ENCODE measurements at places on chromosomes 4 and X.

DNA sequence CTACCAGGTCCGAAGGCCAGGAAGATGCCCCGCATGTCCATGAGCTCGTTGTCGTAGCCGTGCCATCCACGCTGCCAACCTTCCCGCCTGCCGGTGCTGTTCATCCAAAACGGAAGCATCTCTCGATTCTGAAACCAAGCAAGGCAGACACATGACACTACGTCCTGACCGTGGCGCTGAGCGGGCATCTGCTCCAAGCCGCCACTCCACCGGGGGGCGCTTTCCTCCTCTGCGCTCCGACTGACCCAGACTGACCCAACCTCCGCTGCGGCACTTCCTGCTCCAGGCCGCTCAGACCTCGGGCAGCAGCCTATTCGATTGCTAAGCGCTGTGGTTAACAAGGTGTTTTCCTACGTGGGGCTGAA is 120.5 kb downstream of the ENPP6 start:
- no peak for DNase-seq

- no peak for DNase-seq
Measured at GRCh38 chr4:130233377-130234047, 1137.6 kb downstream of the C4orf33 start.

- DNase-seq, result no peak
Measured at GRCh38 chr4:169274033-169274432, 3.3 kb upstream of the SH3RF1 start.

- DNase-seq, result no peak
Measured at GRCh38 chr4:139736274-139736660, 70.6 kb downstream of the MGST2 start.

GRCh38 chr4:154329268-154329868 is 162.2 kb downstream of the DCHS2 start:
- DNase-seq, result no peak

DNA sequence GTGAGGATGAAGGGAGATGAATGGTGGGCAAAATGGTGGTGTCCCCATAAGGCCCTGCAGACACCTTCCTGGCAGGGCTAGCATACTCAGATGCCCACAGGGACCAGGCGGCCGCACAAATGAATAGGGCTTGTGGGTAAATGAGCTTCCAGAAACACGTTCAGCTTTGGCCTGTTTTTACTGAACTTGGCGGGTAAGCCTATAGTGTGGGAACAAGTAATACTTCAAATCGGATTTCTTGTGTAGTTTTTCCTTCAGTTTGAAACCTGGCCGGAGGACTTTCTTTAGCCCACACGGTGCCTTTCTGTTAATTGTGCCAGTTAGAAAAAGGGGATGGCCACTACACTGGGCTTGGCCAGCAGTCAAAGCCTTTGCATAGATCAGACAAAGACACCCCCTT is 22.8 kb downstream of the SMS start:
- DNase-seq, result no peak

DNA sequence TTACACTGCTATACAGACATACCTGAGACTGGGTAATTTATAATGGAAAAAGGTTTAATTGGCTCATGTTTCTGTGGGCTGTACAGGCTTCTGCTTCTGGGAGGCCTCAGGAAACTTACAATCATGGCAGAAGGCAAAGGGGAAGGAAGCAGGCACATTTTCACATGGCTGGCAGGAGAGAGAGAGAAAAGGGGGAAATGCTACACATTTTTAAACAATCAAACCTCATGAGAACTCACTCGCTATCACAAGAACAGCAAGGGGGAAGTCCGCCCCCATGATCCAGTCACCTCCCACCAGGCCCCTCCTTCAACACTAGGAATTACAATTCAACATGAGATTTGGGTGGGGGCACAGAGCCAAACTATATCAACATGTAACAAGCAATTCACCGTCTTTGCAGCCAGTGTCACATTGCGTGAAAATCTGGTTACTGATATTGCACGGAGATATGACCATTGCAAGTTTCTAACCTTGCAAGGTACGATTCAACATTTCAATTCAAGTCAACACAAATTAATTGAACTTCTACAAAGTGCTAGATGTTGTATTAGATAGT is 61.7 kb upstream of the RELL1 start:
- no peak for DNase-seq

DNA sequence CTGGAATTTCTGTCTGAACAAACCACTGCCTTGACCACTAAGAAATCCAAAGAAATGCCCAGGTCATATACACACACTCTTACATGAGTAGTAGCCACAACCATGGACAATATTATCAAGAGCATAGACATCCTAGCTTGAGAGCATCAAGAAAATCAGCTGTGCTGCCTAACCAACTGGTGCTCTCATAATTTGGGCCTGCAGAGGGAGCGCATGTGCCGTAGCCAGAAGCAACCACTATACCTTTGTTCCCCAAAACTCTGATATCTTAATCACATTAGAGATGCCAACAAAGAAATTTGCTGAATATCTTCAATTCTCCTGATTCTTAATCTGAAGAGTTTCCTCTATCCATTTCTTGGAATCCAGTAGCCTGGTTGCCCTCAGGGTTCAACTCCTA is 163.6 kb downstream of the ZNF674 start:
- no peak for DNase-seq

- no peak for DNase-seq
Measured at GRCh38 chrX:16589826-16590225, 60.1 kb upstream of the S100G start.

DNA sequence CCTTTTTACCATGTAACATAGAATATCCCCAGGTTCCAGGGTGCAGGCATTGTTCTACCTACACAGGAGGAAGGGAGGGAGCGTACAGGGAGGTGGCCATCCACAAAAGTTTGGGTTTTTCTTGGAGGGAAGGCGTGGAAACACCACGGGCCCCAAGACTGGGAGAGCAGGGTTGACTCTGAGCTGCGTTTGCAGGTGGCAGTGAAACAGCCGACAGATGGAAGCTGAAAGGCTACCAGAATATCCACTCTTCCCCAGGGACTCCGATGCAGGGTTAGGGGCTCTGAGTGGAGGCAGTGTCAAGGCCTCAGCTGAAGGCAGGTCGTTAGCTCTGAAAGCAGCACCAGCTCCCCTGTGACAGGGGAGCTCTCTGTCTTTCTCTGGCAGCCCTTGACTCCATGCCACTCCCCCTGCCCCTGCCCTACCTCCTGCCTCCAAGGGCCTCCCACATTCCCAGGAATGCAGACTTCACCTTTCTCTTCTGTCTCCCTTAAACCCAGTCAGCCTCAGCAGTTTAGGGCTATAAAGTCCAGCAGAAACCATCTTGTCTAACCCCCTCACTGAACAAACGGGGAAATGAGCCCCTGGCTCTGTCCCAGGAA is 14.0 kb upstream of the GLOD5 start:
- no peak for DNase-seq

DNA sequence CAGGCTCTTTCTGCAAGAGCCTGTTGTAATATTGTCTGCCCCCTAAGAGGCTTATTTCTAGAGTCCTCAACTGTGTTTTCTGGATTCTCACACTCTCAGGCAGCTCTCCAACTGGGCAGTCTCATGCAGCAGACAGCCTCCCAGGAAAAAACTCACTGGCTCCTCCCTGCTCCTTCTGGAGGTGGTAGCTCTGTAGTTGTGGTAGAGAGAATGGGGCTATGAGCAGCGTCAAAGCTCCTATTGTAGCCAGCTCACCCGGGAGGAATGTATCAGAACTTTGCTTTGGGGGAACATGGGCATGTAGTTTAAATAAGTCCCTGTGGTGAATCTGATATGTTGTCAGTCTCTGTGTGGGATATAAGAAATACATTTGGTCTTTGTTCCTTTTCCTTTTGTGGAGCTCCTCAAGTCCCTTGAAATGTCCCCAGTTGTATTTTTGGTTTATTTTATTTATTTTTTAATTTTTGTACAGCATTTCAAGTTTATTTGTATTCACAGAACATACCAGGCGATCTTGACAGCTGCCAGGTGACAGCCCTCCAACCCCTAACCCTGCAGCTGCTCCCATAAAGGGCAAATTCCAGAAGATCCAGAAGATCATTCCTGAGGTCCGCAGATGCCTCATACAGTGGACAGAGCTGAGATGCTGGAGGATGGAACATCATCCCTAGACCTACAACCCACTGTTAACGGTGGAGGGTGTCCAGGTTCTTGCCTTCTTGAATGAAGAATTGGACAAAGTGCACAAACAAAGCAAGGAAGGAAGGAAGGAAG is 45.7 kb downstream of the TRIM61 start:
- DNase-seq, result no peak

DNA sequence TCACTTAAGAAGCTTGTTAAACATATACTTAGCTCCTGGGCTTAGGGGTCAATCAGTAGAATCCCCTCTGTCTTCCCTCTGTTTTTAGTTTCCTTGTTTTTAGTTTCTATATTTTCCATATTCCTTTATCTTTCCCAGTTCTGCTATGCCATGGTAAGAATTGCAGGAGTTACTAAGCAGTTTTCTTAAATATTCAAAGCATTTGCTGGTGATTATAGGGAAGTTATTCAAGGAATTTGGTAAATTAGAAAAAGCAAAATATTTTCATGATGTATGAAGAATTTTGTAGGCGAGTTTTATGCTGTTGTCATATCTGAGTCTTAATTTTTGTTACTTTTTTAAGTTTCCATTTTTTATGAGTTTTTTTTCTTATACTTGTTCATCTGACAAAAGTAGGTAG is 91.6 kb upstream of the NUDT6 start:
- no peak for DNase-seq

DNA sequence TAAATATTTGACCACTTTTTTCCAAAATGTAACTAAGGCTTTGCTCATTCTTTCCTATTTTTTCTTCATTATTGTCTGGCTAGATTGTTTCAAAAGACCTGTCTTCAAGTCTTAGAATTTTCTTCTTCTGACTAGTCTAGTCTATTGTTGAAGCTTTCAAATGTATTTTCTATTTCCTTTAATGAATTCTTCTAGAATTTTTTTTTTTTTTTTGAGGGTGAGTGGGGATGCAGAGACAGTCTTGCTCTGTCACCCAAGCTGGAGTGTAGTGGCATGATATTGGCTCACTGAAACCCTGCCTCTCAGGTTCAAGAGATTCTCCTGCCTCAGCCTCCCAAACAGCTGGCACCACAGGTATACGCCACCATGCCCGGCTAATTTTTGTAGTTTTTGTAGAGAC is 141.4 kb downstream of the TET2 start:
- DNase-seq, result no peak

- DNase-seq, result peak; percentile 67
Measured at GRCh38 chr4:124253080-124253479, 459.5 kb downstream of the ANKRD50 start.

DNA sequence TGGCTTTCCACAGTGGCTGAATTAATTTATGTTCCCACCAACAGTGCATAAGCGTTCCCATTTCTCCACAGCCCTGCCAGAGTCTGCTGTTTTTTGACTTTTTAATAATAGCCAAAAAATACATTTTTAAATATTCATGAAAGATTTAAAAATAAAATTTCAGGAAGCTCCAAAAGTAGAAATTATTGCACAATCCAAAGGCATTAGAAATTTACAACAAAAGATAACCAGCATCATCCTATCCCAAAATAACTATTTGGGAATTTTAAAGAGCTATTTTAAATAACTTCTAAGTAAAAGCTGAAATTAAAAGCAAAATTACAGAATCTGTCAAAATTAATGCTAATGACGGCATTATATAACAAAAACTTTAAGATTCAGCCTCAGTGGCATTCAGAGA is 131.5 kb downstream of the QDPR start:
- no peak for DNase-seq

DNA sequence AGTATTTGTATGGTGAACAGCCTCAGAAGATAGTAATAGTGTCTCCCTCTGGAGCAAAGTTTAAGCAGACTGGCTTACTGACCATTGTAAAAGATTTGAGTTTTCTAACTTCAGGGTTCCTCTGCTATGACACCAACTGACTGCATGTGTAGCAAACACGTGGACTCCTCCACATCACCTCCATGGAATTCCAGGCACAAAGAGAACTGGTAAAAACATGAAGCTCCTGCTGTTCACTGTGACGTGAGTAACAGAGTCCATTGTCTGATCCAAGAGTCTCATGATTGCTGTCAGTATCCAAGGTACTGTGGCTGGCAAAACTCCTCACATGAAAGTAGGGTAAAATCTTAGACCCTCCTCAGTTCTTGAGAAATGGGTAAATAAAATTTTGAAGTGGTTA is 107.6 kb upstream of the FAM9B start:
- no peak for DNase-seq

DNA sequence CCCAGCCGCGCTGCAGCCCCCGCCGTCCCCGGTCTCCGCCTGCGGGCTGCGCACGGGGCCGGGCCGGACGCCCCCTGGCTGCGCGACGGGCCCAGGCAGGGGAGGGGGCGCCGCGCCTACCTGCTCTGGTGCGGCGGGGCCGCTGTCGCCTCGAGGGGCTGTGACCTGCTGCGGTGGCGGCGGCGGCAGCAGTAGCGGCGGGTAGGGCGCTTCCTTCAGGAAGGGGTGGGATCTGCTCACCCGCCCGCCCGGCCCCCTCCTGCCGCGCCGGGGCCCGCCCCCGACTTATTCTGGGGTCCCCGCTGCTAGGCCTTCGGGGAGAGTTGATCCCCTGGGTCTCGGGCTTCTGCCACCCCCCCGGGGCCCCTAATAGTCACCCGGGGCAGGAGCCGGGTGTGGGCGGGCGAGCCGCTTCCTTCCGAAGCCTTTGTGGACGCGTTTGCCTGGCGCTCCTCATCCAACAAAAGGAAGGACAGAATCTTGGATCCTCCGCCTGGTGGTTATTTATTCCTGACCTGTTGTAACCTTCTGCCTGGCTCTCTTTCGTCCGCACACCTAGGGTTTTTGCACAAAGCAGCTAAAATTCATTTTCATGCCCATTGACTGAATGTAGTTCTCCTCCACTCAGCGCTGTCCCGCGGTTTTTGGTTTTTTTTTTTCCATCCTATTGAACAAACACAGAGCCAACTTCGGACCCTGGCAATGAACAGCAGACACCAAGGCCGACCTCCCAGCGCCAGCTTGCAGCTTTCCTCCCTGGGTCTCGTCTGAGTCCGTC is at the start of gene TMEM150C:
Gene TMEM150C, minus strand, starts transcription at position 203 of the 778 bp plus-strand sequence. CDS start 57,331 bp downstream, outside the sequence.
- peak; percentile 63 for DNase-seq

- no peak for DNase-seq
Measured at GRCh38 chr4:10066206-10066605, 44.9 kb upstream of the SLC2A9 start.

DNA sequence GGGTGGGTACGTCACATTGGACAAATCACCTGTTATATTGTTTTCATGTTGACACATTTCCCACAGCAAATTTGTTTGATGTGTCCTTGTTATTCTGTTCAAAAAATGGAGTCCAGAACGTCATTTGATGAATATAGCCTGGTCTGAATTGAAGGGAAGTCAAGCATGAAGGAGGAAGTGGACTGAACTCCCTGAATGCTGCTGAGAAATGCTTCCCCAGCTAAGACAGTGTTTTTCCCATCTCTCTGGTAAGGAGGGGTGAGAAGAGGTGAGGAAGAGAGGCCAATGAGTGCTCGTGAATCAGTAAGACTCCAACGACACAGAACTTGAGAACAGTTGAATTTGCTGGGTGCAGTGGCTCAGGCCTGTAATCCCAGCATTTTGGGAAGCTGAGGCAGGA is 127.4 kb downstream of the RBM47 start:
- peak; percentile 14 for DNase-seq

DNA sequence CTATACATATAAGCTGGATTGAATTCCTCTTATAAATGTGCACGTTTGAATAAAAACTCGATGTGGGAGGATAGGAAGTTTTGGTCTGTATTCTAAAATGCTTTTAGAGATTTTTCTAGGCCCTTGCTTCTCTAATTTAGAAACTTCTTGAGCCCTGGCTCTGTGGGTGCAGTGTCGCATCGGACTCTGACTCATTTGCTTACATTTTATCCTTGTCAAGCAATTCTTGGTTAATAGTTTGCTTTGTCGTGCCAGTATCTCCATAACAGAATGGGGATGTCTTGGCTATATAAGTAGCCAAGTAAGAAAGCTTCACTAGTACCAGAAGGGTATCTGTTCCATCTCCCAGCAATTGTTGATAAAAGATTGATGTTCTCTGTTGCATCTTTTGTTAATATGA is 10.7 kb downstream of the SGMS2 start:
- no peak for DNase-seq

GRCh38 chr4:123632693-123633030 is 236.1 kb downstream of the SPRY1 start:
- no peak for DNase-seq
